ENCODE measurements at places on chromosomes 7 and 10.

- no peak for DNase-seq
These were observed 65.7 kb downstream of the TLL2 start for GRCh38 chr10:96448021-96448457.

DNA sequence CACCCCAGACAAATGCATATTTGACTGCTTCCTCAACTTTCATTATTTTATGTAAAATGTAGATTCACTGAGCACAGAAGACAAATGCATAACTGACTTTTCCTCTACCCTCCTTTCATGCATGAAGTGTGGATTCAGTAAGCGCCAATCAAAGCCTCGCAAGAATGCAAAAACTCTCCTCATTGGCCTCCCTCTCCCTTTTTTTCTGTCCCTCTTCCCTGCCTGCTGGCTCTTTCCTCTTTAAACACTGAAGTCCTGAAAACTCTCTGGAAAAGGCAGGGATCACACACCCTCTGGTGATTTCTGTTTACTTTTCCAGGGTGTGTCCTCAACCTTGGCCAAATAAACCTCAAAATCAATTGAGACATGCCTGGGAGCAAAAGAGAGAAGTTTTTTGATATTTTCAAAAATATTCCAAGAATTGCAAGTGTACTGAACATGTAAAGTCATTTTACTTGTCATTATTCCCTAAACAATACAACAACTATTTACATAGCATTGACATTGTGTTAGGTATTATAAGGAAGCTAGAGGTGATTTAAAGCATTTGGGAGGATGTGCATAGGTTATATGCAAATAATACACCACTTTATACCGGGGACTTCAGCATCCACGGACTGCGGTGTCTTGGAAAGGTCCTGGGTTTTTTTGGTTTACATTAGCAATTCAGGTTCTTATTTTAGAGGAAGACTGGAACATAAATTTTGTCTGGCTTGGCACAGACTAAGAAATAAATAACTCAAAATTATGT lies 71.4 kb downstream of the SEC61G start:
- no peak for DNase-seq

DNA sequence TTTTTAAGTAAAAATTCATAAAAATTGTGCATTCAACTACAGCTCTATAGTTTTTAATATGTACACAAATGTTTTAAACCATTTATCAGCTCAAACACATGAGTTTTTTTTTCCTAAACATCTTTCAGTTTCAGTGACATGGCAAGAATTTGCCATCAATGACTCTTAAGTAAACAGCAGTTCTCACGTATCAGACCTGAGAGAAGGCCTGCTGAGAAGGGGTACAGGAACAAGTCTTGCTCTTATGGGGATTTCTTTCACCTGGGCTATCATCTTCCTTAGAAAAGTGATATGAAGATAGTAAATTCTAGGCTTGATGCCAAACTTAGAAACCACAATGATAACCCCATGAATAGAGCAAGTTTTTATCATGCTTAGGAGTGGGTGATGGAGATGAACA lies 467.8 kb downstream of the ARL4A start:
- no peak for DNase-seq

- peak; percentile 11 for DNase-seq
These were observed 825 bp downstream of the MRPL32 start for GRCh38 chr7:42932811-42933591.

DNA sequence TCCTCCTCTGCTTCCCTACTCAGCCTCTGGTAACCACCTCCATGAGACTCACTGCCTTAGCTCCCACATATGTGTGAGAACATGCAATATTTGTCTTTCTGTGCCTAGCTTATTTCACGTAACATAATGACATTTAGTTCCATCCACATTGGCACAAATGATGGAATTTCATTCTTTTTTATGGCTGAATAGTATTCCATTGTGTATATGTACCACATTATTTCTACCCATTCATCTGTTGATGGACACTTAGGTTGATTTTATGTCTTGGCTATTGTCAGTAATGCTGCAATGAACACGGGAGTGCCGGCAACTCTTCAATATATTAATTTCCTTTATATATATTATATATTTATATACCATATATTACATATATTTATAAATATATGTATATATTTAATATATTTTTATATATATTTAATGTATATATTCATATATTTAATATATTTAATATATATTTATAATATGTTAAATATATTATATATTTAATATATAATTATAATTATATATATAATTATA lies 1046.9 kb downstream of the DNAJB9 start:
- no peak for DNase-seq
